ENCODE measurements at places on chromosomes 4 and X.
A peak's percentile ranks its signal among the peaks of the same experiment; 100 is the strongest.

- DNase-seq: no peak
Measured at GRCh38 chr4:122959981-122960610, 37.7 kb upstream of the NUDT6 start.

DNA sequence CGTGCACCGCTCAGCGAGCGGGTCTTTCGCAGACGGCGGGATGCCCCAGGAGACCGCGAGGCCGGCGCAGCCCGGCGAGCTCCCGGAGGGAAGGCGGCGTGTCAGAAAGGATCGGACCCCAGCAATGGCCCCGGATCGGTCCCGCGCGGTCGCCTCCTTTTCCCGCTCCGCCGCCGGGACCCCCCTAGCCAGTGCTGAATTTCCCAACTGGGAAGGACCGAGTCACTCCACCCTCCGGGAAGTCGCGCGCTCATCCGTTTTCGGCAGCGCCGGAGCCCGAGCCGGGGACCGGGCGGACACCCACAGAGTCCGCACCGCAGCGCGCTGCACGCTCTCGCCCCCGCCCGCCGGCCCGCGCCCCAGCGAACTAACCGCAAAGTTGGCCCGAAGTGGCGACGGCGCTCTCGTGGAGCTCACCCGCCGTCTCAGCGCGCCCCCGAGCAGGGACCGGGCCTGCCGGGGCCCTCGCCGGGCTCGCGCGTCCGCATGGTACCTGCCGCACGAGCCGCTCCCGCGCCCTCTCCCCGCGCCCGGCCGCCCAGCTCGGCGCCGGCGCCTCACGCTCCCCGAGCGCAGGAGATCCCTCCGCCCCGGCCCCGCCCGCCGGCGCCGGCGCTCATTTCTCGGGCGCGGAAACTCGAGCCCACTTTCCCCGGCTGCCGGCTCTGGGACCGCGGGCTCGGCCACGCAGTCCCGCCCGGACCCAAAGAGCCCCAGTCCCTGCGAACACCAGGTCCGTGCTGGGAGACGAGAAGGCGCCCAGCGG lies at the start of gene FAT1:
TSS of gene FAT1 (minus strand) at position 565 of the 766 bp plus-strand sequence. CDS start 14,029 bp downstream, outside the sequence.
- DNase-seq: peak; percentile 28

- no peak for DNase-seq
Measured at GRCh38 chr4:70533211-70533610, 14.8 kb downstream of the AMTN start.

GRCh38 chrX:137926090-137926489 lies 360.2 kb downstream of the ZIC3 start:
- no peak for DNase-seq

GRCh38 chr4:33959519-33959918 lies 2284.8 kb downstream of the ARAP2 start:
- DNase-seq: no peak

- DNase-seq: no peak
Measured at GRCh38 chr4:19736968-19737756, 514.5 kb upstream of the SLIT2 start.

All from suppressor macrophage (primary cell).